ENCODE measurements at places on chromosomes 2 and 18. TPM values are rescaled to one million over a fixed set of nuclear protein-coding genes. Genes with fewer than 3 reads are reported as not detected.

GRCh38 chr2:147989809-147990403, 30.6 kb downstream of the ORC4 start:
- peak; percentile 52 for DNase-seq

- no peak for DNase-seq
These were observed 94.5 kb downstream of the PLEKHA3 start for GRCh38 chr2:178574789-178575188.

- DNase-seq: no peak
These were observed 90.5 kb downstream of the SCN9A start for GRCh38 chr2:166285215-166285614.

GRCh38 chr18:60117321-60117720, 217.5 kb downstream of the PMAIP1 start:
- DNase-seq: no peak

DNA sequence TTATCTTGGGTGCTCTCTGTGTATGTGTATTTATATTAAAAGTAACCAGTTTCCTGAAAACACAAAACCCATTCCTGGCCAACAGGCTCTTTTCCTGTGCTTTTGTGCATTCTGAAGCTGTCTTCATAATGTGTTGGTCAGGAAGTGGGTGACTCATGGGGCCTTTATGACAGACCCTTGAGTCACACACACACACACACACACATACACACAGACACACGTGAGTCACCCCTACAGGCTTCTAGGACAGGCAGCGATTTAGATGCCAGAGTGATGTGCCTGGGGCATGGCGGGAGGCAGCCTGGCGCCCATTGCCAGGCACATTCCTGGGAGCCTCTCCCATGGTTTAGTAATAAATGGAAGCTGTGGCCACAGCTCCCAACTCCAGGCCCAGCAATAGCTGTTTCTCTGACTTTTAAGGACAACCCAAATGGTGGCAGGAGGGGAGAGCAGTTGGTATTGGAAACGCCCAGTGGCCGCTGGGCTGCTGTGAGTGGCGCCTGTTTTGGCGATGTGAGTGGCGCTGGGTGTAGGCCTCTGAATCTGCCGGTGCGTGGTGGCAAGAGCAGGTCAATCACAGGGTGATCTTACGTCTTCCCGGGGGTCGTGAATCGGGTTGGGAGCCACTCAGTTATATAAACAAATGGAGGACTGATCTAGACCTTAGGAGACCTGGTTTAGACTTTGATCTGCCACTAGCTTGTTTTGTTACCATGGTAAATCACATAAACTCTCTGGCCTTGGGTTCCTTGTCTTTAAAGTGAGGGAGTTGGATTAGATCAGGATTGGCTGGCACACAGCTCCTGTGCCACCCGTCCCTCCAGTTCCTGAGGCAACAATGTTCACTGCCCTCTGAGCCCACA, 150.7 kb upstream of the DLX2 start:
- DNase-seq: peak; percentile 100

GRCh38 chr2:219689676-219690628, 62.5 kb downstream of the SLC4A3 start:
- DNase-seq: peak; percentile 69

Gene ANKRD29
- total RNA-seq: 1.8 TPM
